ENCODE measurements at places on chromosomes 1 and 21. TPM values are rescaled to one million over a fixed set of nuclear protein-coding genes. Genes with fewer than 3 reads are reported as not detected.

The S100A7 gene
- not detected for total RNA-seq

The MFAP2 gene
- total RNA-seq, result 88.9 TPM

The PRAMEF33 gene
- not detected for total RNA-seq

The EPS8L3 gene
- total RNA-seq, result not detected

The WDR64 gene
- not detected for total RNA-seq

The ANGPTL1 gene
- total RNA-seq, result 1.1 TPM

The FAM76A gene
- total RNA-seq, result 25.6 TPM

The TIPRL gene
- 39.1 TPM for total RNA-seq

The ARMH1 gene
- total RNA-seq, result 0.97 TPM

The FOXO6 gene
- total RNA-seq, result not detected

The LRRC53 gene
- not detected for total RNA-seq

The SPRR5 gene
- total RNA-seq, result not detected

The ADAM30 gene
- total RNA-seq, result not detected

The NBPF8 gene
- 13.1 TPM for total RNA-seq

The PROX1 gene
- 0.16 TPM for total RNA-seq

The ARTN gene
- 1.9 TPM for total RNA-seq

The PPFIA4 gene
- total RNA-seq, result 14.5 TPM

The DYNLT4 gene
- total RNA-seq, result not detected

The GNG12 gene
- 166 TPM for total RNA-seq

The DIO1 gene
- not detected for total RNA-seq

The GJB3 gene
- total RNA-seq, result 0.12 TPM

The WLS gene
- 40.7 TPM for total RNA-seq

The STUM gene
- total RNA-seq, result 4.6 TPM

The CNR2 gene
- total RNA-seq, result not detected

The ST6GALNAC3 gene
- 1.9 TPM for total RNA-seq

The CLCA1 gene
- not detected for total RNA-seq

The GJA9 gene
- total RNA-seq, result under 0.01 TPM

The ZSWIM5 gene
- 0.49 TPM for total RNA-seq

The NTRK1 gene
- total RNA-seq, result not detected
